ENCODE measurements at places on chromosomes 16 and 17.

DNA sequence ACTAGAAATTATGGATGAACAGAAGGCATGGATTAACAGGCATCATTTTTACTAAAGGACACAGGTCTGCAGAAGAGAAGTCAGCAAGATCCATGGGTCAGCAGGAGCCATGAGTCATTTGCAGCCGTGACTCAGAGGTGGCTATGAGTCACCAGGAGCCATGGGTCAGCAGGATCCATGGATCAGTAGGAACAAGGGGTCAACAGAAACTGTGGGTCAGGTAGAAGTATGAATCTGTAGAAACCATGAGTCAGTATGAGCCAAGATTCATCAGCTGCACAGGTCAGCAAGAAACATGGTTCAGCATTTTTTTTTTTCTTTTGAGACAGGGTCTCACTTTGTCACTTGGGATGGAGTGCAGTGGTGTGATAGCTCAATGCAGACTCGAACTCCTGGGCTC lies 58.2 kb upstream of the HS3ST4 start:
- no peak for DNase-seq

DNA sequence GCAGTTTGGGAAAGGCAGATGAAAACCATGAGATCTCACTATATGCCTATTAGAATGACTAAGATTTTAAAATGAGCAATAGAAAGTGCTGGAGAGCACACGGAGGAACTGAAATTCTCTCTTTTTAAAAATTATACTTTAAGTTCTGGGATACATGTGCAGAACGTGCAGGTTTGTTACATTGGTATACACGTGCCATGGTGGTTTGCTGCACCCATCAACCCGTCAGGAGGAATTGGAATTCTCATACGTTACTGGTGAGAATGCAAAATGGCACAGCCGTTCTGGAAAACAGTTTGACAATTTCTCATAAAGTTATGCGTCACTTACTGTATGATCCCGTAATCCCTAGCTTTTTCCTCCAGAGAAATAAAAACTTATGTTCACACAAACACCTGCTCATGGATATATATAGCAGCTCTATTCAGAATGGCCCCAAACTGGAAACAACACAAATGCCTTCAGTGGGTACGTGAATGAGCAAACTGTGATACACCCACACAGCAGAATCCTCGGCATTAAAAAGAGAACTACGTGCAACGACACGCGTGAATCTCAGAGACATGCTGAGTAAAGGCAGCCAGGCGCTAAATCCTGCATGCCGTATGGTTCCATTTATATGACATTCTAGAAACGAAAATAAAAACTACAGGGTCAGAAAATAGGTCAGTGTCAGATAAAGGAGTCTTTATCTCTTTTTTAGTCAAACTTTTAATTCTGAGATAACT lies 11.8 kb downstream of the PIK3R6 start:
- DNase-seq = no peak

DNA sequence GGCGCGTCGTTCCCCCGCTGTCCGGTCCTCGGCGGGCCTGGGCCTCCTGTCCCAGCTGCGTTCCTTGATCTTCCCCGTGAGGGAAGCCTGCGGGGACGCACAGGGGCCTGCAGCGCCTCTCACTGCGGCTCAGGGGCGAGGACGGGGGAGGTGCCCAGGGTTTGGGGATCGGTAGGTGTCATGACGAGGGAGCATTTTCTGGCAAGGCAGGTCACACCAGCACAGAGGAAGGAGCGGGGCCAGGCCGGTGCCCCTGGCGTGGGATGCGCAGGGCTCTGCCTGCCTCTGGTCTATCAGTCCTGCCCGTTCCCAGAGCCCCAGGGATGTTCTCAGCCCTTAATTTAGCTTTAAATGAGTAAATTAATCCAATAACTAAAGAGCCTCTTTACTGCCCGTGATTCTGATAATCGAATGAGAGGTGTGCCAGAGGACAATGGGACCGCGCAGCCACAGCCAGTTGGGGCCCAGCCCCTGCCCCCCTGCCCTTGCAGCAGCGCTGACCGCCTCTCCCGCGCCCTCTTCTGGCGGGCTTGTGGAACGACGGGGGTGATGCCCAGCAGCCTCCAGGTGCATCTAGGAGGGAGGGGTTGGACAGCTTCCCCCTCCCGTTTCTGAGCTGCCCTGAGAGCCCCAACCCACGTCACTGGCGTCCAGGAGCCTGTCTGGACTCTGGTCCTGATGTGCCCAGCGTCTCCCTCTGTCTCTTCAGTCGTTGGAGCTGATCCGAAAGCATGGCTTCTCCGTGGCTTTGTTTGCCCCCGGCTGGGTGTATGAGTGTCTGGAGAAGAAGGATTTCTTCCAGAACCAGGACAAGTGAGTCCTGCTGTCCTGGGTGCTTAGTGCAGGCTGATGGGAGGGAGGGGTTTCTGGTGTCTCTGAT lies 7.9 kb downstream of the ENGASE start:
- peak; percentile 80 for DNase-seq

- no peak for DNase-seq
These were observed 224.7 kb downstream of the SOX9 start for GRCh38 chr17:72345536-72345935.

- no peak for DNase-seq
These were observed at the start of gene RSKR for GRCh38 chr17:28613931-28614381. Gene RSKR (minus strand): TSS chr17:28614185. CDS start chr17:28614161, 24 bp downstream.

- DNase-seq = no peak
These were observed 14.0 kb downstream of the SALL1 start for GRCh38 chr16:51137097-51137496.

DNA sequence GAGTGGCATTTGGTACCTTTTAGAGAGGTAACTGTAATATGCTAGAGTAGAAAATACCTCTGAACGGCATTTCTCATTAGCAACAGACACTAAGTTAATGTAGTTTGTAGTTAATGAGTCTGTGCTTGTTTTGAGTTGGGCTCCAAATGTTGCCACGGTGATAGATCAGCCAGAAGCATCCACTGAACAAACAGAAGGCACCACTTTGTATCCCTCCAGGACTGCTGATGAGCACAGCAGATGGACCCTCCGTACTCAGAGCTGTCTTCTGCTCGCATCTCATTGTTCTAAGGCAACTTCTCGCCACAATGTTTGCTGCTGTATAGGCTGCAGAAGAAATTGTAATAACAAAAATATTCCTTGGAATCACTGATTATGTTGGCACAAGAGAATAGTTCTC lies 56.1 kb downstream of the TNRC6C start:
- no peak for DNase-seq

DNA sequence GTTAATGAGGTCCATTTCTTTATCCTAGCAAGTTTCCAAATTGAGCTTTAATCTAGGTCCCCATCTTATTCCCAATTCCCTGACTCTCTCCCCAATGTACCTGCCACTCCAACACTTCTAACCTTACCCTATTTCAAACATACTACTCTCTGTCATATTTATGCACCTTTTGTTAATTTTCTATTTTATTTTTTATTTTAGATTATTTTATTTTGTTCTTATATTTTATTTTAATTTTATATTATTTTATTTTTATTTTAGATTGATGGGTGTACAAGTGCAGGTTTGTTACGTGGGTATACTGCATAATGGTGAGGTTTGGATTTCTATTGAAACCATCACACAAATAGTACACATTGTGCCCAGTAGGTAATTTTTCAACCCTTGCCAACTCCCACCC lies 333.9 kb upstream of the ERCC4 start:
- no peak for DNase-seq

DNA sequence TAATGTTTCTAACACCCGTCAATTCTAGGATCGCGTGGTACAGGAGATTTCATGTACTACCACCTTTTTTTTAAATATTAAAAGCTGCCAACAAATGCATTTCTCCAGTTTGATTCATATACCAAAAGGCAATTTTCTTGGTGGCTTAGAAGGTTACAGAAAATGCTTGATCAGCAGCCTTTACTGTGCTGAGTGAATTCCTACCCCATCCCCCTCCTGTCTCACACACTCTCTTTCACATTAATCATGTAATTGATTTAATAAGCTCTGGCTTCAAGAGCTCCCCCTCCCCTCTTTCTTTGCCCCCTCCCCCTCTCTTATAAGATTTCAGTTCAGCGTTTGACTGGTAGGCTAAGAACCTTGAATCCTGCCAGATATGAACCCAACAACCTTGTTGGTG lies 110.5 kb downstream of the RBFOX1 start:
- DNase-seq = no peak

GRCh38 chr16:17324451-17324850 lies 146.3 kb downstream of the XYLT1 start:
- DNase-seq = no peak

GRCh38 chr17:36791150-36791941 lies 145.9 kb upstream of the LHX1 start:
- no peak for DNase-seq

DNA sequence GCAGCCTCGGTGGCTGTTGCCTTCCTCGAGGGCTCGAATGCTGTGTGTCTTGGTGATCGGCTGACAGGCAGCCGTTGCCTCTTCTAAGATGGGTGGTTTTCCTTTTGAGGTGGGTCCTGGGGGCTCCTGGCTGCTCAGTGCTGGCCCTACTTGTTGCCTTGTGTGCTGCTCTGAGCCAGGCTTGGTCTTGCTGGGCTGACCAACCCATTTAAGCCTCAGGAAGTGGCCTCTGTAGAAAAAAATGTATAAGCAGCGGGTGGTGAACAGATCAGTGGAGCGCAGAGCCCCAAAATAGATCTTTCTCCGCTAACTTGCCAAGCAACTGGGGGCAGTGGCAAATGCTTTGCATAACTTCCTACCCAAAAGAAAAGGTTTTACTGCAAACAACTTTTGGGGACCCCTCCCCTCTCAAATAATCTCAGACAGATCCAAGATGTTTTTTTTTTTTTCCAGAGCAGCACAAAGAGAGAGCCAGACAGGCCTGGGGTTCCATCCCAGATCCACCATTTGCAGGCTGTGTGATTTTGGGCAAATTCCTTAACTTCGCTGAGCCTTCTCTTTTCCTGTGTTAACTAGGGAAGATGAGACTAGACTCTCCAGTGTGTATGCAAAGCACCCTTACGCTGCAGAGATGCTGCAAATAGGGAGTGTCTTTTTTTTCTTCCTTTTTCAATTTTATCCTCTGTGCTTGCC lies 42.5 kb downstream of the PLCG2 start:
- peak; percentile 94 for DNase-seq

DNA sequence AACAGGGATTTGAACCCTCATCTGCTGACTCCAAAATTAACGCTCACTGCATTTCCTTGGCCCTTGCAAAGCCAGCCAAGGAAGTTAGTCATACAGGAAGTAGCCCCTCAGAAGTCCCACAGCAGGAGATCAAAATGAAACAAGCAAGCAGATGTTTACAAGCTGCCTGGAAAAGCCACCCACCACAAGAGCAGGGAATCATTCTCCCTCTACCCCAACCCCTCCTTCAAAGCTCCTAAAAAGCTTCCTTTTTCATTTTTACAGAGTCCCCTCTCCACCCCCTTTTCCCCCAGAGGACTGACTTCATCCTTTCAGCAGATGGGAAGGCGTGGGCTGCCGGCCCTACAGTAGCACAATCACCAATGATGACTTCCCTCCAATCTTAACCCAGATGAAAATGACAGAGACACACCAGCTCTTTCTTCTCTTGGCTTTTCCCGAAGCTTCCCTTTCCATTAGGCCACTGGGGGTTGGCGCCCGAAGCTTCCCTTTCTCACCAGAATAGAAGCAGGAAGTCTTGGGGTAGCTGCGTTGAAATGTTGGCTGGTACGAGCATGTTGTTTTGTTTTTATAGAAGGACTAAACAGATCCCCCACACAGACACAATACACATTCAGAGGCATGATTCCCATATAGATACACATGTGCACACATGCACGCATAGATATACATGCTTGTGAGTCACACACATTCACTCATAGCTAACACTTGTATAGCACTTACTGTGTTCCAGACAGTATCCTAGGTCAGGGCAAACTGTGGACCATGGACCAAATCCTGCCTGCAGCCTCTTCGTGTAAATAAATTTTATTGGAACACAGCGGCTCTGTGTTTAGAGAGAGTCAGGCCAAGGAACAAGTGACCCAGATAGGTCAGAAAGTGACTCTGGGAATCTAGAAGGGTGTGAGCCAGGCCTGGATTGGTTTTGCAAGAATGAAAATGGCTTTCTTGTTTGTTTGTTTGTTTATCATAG lies 17.4 kb downstream of the ITPRIPL2 start:
- no peak for DNase-seq

- DNase-seq = no peak
These were observed 165.0 kb upstream of the ELAC2 start for GRCh38 chr17:13182854-13183253.

DNA sequence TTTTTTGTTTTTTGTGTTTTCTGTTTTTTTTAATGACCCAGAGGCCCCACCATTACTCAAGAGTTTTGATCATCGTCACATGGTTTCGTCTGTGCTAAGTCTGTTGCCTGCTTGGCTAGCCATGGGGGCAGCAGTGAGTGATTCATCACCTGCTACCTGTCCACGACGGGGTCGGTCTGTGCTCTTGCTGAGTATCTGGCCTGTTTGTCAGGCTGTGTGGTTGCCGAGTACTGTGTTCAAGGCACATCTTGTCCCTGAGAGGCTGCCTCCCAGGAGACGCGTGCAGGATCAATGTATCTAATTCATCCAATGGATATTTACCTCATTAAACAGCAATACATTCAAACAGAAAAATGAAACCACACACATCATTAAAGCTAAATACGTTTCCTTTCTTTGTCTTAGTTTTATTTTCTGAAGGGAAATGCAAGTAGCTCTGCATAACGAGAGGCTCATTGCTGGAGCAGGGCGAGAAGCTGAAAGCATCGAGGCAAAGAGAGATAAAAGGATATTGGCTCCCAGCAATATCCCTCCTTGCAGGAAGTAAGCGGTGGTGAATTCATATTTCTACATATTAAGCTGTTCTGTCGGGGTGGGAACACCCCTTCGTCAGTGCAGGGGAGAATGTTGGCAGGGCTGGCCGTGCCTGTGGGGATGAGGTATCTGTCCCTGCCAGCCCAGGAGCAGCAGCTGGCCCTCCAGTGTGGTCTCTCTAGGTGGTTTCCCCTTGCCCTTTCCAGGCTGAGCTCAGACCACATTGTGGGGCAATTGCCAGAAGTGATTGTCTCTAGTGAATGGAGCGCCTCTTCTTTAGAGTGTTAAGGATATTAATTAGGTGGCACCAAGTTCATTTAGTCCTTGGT lies 166.2 kb upstream of the ASIC2 start:
- no peak for DNase-seq

DNA sequence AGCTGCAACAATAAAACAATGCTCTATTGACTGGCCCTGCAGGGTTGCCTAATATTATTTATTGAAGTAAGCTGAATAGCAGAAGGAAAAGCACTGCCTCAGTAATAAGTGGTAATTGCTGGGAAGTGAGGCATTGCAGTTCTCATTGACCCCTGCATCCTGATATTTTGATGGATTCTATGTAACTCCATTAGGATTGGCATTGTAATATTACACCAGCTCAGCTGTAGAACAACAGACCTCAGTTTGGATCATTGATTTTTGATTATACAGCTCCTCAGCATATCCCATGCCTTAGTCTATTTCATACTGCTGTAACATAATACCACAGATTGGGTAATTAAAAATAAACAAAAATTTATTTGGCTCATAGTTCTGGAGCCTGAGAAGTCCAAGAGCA lies 650.6 kb upstream of the SALL1 start:
- DNase-seq = no peak

- DNase-seq = peak; percentile 72
These were observed 6.7 kb downstream of the HAGHL start for GRCh38 chr16:733382-734207.
